ENCODE measurements at places on chromosomes 3 and 15. TPM values are rescaled to one million over a fixed set of nuclear protein-coding genes. Genes with fewer than 3 reads are reported as not detected.

TNFAIP8L3 gene
- polyA plus RNA-seq, result not detected

ZIC1 gene
- not detected for polyA plus RNA-seq

CCR3 gene
- polyA plus RNA-seq, result 0.57 TPM

TRPM1 gene
- 0.05 TPM for polyA plus RNA-seq

EPHB3 gene
- polyA plus RNA-seq, result not detected

KNG1 gene
- not detected for polyA plus RNA-seq

ARGFX gene
- polyA plus RNA-seq, result not detected

PLCH1 gene
- polyA plus RNA-seq, result not detected

MST1R gene
- polyA plus RNA-seq, result not detected

TMEM62 gene
- polyA plus RNA-seq, result 26.6 TPM

LYZL4 gene
- polyA plus RNA-seq, result not detected

SH3GL3 gene
- polyA plus RNA-seq, result not detected

CP gene
- polyA plus RNA-seq, result 1.1 TPM

CIB2 gene
- not detected for polyA plus RNA-seq

CPNE9 gene
- polyA plus RNA-seq, result not detected

RARRES1 gene
- polyA plus RNA-seq, result not detected

EFCAB12 gene
- polyA plus RNA-seq, result not detected

GOLIM4 gene
- polyA plus RNA-seq, result 1.6 TPM

LIPC gene
- not detected for polyA plus RNA-seq

MEIS2 gene
- not detected for polyA plus RNA-seq

TIPARP gene
- 14.8 TPM for polyA plus RNA-seq

STAC gene
- not detected for polyA plus RNA-seq

PIGZ gene
- not detected for polyA plus RNA-seq

RHCG gene
- not detected for polyA plus RNA-seq

ACOX2 gene
- not detected for polyA plus RNA-seq

LTK gene
- not detected for polyA plus RNA-seq

STRIT1 gene
- polyA plus RNA-seq, result not detected

SLC25A36 gene
- polyA plus RNA-seq, result 61.2 TPM

FETUB gene
- polyA plus RNA-seq, result not detected

EPHA3 gene
- polyA plus RNA-seq, result not detected

ST6GAL1 gene
- polyA plus RNA-seq, result 262 TPM

CLDN11 gene
- polyA plus RNA-seq, result not detected

GOLGB1 gene
- 6.6 TPM for polyA plus RNA-seq

EXD1 gene
- not detected for polyA plus RNA-seq

GDPGP1 gene
- polyA plus RNA-seq, result 1.2 TPM

SHF gene
- 3.2 TPM for polyA plus RNA-seq

ASB14 gene
- polyA plus RNA-seq, result 0.49 TPM

NDUFAF3 gene
- polyA plus RNA-seq, result 125 TPM

KLHL18 gene
- polyA plus RNA-seq, result 21.9 TPM

UACA gene
- polyA plus RNA-seq, result 7.9 TPM

NR1I2 gene
- 0.21 TPM for polyA plus RNA-seq

SLC28A1 gene
- polyA plus RNA-seq, result not detected

ATP10A gene
- polyA plus RNA-seq, result 0.15 TPM

HIGD1A gene
- polyA plus RNA-seq, result 47.7 TPM

GASK1A gene
- polyA plus RNA-seq, result not detected

All from naive B cell (primary cell).